ENCODE measurements at places on chromosomes 1 and 21.

DNA sequence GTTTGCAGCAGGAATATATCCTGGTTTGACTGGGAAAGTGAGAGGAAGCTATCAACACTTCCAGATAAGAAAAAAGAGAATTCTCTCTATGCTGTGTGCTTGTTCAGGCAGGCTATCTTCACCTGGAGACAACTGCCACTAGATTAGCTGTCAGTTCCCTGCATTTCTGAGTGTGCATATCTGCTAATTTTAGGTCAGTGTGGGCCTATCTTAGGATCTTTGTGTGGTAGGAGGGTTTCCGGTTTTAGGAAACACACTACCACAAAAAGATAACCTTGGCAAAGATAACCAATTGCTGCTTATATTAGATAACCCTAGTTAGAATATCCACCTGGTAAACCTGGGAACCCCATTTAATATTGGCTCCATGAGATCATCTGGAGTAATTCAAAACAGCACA, 22.5 kb upstream of the GBP5 start:
- DNase-seq, result no peak

DNA sequence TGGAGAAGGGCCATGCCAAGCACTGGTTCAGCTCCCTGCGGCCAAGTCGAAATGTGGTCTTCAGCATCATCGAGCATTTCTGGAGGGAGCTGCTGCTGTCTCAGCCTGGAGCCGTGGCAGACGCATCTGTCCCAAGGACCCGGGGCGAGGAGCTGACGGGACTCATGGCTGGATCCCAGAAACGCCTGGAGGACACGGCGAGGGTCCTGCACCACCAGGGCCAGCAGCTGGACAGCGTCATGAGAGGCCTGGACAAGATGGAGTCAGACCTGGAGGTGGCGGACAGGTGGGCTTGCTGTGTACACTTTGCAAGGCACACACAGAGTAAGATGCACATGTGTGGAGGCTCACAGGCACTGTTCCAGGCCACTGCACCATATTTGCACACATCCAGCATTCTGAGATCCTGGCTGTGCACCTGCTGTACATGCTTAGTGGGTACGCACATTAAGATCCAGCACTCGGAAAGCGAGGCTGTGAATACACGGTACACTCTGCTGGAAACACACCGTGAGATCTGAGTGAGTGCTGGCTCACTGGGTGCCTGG, 12.8 kb downstream of the SNAP47 start:
- DNase-seq, result no peak

GRCh38 chr21:43585924-43586413, 73.3 kb downstream of the HSF2BP start:
- DNase-seq, result peak; percentile 98

- DNase-seq, result no peak
Observed at GRCh38 chr1:57860325-57860724, 436.5 kb upstream of the DAB1 start.

- DNase-seq, result no peak
Observed at GRCh38 chr1:65020774-65021173, 54.4 kb upstream of the JAK1 start.

- no peak for DNase-seq
Observed at GRCh38 chr21:44438531-44439210, 16.6 kb upstream of the LRRC3 start.

DNA sequence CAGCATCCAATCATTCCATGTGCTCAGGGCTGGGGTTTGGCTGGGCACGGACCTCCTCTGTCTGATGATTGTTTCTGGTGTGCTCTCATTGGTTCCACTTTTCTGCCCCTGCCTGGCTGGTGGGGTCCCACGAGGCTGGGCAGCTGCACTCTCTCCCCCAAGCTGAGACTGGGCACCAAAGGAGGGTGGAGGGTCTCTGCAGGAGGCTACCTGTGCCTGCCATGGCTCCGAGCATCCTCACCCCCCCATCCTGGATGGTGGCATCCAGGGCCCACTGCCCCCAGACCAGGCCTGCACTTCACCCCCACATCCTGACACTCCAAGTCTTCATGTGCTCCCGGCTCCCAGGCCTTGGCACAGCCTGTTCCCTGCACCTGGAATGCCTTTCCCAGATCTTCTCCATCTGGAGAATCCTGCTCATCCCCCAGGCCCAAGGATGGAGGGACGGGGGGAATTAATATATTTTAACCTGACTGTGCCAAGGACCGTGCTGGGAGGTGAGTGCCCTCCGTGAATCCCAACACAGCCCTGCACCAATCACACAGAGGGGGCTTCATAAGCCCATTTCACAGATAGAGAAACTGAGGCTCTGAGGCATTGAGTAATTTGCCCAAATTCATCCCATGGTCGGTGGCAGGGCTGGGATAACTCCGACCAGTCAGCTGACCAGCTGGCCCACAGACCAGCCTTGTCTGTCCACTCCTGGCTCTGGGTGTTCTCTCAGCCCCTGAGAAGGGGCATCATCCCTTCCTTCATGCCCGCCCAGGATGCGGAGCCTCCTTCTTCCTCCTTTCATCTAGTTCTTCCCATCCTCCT, 403.4 kb downstream of the MATN1 start:
- no peak for DNase-seq

GRCh38 chr1:60488847-60489246, 415.3 kb upstream of the C1orf87 start:
- no peak for DNase-seq

DNA sequence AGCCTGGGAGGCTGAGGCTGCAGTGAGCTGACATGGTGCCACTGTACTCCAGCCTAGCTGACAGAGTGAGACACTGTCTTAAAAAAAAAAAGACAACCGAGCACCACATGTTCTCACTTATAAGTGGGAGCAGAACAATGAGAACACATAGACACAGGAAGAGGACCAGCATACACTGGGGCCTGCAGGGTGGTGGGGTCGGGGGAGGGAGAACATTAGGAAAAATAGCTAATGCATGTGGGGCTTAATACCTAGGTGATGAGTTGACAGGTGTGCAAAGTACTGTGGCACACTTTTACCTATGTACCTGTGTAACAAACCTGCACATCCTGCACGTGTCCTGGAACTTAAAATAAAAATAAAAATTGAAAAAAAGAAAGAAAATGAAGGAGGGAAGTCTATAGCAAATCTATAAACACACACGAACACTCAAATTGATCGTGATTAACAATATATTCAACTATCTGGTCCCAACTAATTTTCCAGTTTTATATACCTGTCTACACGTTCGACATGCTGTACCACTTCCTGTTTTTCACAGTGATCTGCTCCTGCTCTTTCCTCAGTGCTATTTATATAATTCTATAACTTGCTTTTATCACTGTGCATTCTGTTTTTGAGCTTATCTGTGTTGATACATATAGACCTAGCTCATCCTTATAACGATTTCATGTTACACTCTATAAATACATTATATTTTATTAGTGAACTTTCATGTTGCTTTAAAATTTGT, 27.2 kb downstream of the AK5 start:
- DNase-seq, result no peak

DNA sequence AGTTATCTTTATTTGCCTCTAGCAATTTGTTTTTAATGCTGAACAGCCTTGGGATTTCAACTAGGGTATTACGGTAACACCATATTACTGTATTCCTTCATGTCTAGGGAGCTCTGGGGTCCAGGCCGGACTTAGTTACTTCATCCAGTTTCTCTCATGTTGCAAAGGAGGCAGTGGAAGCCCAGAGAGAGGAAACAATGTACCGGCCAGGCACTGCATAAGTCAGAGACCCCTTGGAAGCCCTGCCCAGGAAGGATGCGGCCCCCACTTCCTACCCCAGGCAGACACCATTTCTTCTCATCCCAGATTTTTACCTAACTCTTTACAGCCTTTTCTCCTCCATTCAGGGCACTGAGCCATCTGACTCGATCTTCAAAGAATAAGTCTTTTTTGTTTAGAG, 32.5 kb downstream of the TRABD2B start:
- DNase-seq, result no peak

- peak; percentile 64 for DNase-seq
Observed at GRCh38 chr1:167555971-167556714, 2.6 kb upstream of the CREG1 start.

- no peak for DNase-seq
Observed at GRCh38 chr1:160133990-160134770, 17.2 kb upstream of the ATP1A4 start.

- DNase-seq, result no peak
Observed at GRCh38 chr1:186481303-186481888, 20.5 kb upstream of the PDC start.

- no peak for DNase-seq
Observed at GRCh38 chr1:95685081-95685480, 451.1 kb downstream of the RWDD3 start.

DNA sequence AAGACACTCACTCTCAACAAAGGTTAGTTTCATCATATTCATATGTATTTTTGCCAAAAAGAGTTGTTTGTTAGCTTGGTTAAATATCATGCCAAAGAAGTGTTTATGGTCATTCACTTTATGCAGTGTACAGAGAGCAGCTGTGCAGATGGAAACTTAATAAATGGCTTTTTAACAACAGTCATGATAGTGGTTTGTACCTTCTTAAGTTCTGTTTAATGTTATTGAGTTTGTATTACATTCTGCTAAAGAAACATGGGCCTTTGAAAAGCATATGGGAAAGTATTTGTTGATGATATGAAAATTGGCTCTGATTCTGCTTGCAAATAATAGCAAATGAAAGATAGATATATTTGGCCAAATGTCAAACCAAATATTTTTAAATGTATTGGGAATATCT, 607.3 kb downstream of the NCAM2 start:
- no peak for DNase-seq

DNA sequence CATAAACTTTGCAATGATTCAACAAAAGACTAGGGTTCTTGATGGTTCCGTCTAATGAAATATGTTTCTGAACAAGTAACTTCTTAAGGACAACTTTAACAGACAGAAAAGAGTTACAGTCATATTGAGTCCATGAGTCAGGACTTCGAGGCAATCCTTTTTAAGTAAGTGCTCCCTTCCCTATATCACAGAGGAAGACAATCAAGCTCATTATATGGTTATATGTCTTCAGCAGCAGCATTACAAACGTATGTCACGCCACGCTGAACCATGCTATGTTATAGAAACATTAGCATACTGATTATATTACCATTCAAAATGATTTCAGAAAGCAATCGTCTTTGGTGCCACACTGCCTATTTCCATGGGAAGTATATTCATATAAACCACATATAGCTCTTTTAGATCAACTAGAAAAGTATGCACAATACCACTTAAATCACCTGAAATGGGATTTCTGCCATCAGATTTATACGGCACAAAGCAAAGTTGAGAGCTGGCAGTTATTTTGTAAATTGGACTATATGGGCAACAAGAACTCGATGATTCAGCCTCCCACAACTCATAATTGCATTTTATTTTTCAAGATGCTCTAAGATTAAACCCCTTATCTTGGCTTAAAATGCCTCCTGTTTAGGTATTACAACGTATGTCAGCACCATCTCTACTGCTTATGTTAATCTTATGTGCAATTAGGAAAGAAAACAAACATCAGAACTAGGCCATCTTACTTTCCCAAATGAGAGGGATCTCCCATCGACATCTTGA, 111.3 kb upstream of the SAMSN1 start:
- no peak for DNase-seq

DNA sequence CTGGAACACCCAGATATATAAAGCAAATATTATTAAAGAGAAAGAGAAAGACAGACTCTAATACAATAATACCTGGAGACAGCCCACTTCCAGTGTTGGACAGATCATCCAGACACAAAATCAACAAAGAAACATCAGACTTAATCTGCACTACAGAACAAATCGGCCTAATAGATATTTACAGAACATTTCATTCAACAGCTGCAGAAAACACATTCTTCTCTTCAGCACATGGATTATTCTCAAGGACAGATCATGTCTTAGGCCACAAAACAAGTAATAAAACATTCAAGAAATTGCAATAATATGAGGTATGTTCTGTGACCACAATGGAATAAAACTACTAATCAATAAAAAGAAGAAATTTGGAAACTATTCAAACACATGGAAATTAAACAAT, 398.3 kb upstream of the DUSP10 start:
- DNase-seq, result no peak

GRCh38 chr1:184425449-184426277, 38.8 kb downstream of the C1orf21 start:
- no peak for DNase-seq

- DNase-seq, result no peak
Observed at GRCh38 chr1:166960858-166961474, 14.4 kb downstream of the ILDR2 start.

GRCh38 chr1:36092798-36093185, 4.1 kb downstream of the ADPRS start:
- DNase-seq, result no peak

DNA sequence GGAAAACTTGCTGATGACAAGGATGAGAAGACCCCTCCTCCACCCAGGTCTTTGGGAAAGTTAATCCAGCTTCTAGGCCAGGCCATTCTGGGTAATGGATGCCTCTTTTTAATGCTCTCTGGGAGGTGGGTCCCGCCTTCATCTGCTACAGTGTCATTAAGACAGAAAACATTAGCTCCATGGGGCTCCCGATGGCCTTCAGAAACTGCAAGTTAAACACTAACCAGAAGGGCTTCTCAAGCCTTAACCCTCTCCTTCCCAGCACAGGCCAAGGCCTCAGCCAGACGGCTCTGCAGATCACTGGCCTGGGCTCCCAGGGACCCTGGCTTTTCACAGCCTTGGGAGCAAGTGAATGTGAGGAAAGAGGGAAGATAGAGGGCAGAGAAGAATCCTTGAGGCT, 364.9 kb downstream of the MATN1 start:
- DNase-seq, result no peak

GRCh38 chr1:185593271-185593670, 140.9 kb upstream of the HMCN1 start:
- no peak for DNase-seq

GRCh38 chr1:153746174-153746573, 18.3 kb downstream of the INTS3 start:
- no peak for DNase-seq

DNA sequence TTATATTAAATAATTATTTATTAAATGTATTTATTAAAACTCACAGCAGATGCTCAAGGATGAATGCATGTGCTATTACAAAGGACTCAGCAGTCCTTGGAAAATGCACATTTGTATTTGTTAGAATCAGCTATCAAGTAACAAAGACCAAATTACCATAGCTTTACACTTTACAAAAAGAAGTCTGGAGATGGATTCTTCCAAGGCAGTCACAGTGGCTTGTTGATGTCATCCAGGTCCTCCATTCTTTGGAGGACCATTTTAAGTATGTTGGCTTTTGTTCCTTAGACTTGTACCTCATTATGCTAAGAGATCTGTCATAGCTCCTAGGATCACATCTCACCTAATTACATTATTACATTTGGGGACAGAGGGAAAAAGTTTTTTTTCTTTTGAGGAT, 63.4 kb downstream of the NTMT2 start:
- DNase-seq, result no peak

DNA sequence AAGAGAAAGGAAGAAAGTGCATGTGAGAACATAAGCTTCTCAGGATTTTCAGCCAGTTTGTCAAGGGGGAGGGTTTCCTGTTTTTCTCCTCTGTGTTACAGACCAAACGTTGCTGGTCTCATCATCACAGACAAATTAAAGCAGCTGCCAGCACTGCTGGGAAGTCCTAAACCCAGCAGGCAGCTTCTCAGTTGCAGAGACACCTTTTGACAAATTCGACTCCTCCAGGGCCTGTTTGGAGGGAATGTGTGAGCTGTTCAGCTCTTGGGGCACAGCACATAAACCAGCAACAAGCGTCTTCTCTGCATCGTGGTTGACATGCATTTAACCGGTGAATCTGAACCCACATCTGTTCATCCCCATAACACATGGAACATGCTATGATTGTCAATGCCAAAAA, 454.6 kb upstream of the RUNX1 start:
- no peak for DNase-seq

Measured in Daoy (cell line).